ENCODE measurements at places on chromosomes 6 and 20. TPM values are rescaled to one million over a fixed set of nuclear protein-coding genes. Genes with fewer than 3 reads are reported as not detected.

The PSMF1 gene
- 230 TPM for total RNA-seq

The PDE10A gene
- not detected for total RNA-seq

The TMEM14B gene
- 84.4 TPM for total RNA-seq

The TBC1D7 gene
- total RNA-seq = 18.4 TPM

The ZC2HC1B gene
- not detected for total RNA-seq

DNA sequence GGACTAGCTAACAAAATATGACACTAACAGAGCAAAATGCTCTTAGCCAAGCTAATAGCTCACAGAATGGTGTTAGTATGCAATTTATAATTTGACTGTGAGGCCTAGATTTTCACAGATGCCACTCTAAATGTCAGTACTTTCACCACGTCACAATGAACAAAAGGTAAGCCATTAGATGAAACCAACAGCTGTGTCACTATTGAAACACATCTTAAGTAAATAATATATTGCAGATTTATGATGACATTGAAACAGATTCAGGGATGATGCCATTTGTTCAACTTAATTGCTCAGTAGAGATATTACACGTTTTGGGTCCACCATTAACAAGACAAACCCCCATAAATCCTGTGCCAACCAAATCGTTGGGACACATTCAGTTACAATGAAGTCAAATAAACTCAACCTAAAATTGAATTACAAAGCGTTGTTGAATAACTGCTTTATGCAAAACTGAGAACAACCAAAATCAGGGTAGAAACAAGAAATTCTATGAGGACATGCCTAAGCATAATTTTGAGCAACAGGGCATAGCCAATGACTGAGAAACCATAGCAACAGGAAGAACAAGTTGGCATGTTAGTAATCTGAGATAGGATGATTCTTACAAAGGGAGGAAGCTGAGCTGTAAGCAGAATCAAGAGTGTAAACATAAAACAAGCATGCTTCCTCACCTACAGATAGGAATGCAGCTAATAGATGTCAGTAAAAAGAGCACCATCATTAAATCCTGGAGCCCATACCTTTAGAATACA is 85.6 kb upstream of the KHDRBS2 start:
- DNase-seq = no peak

GRCh38 chr20:23362392-23363256 is 642 bp downstream of the GZF1 start:
- DNase-seq = no peak

DNA sequence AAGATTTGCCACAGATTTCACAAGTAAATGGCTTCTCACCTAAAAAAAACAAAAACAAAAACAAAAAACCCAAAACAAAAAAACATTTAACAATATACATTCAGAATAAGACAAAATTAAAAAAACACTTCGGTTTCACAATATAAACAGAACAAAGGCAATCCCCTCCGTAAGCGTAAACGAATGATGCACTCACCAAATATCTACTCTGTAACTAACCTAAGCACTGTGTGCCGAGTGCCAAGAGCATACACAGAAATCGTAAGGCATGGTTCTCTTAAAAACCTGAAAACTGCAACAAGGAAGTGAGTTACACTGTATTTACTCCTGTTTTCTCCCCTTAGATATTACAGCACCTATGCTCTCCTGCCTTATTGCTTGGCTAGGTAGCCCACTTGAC is 12.1 kb upstream of the MICAL1 start:
- DNase-seq = no peak

DNA sequence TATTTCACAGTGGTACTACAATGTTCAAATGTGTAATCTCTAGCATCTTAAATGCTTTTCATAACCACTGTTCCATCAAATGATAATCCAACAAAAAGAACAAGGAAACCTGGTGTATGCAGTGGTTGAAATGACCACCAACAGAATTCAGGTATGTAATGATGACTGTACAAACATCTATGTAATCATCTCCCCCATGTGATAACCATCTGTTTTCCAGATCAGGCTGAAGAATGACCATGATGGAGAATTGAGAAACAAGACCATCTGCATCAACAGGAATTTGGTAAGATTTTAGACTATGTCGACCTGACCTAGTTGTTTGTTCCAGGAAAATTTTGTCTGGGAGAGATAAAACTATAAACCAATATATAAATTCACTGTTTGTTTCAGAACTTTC is 81.3 kb upstream of the ASCC3 start:
- no peak for DNase-seq
